Stimulated activated CD8-positive, alpha-beta memory T cell treated with anti-CD3 and anti-CD28 coated beads, Interleukin-4, amount 100 ng/mL, for 1 hour (primary cell): ENCODE measurements at places on chromosomes 12 and 14.

- no peak for DNase-seq
Measured at GRCh38 chr14:104882325-104882973, 17.4 kb downstream of the CEP170B start.

GRCh38 chr14:96274122-96274521, 18.1 kb downstream of the BDKRB1 start:
- DNase-seq = no peak

DNA sequence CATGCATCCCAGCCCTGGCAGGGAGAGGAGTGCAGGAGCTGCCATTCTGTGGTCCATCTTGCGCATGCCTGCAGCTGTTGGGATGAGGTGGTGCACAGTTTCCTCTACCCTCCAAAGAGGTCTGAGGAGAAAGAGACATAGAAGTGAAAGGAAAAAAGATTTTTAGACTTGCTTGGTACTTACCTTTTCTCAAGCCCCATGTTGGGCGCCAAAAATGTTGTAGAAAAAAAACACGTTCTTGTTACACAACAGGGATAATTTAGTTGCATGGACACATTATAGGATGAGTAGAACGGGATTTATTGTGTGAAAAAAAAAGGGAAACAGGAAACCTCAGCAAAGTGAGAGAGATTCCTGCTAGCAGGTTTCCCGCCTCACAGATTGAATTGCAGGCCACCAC, 244.4 kb upstream of the GARIN2 start:
- no peak for DNase-seq

GRCh38 chr12:101607894-101608293, 13.1 kb downstream of the MYBPC1 start:
- no peak for DNase-seq

GRCh38 chr12:132415327-132416120, 74.4 kb upstream of the FBRSL1 start:
- no peak for DNase-seq

DNA sequence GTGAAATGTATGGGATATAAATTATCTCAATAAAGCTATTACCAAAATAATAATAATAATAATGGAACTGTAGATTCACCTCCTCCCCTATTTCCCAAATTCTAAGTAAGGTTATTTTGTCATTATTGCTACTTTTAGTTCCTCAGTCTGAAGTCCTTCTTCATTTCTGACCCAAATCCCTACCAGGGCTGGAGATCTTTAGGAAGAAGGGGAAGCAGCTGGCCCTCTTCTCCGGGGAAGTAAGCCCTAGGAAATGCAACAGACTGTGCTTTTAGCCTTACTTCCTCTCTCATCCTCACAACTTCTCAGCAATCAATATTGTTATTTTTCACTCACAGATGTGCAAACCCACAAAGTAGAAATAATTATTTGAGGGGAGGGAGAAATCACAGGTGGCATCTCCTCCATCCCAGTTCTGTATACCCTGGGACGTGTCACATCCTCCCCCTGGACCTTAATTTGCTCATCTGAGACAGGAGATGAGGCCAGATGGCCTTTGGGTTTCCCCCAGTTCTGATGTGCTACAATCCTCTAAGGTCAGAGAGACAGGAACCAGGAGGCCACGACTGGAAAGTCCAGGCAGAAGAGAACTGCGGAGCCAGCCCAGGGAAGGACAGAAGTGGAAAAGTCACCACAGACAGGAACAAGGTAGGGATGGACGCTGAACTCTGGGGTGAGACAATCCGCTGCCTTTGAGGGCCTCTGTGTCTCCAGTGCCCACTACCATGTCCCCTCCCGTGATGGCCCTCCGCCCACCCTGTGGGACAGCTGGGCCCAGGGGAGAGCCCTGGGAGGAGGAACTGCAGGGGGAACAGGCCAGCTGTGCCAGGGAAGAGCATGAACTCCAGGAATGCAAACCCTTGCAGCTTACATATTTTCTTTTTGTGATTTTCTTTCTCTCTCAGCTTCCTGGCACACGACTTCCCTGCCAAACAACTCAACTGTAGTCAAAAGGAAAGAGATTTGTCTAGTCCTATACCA, 10.6 kb upstream of the TNFRSF1A start:
- DNase-seq = no peak

DNA sequence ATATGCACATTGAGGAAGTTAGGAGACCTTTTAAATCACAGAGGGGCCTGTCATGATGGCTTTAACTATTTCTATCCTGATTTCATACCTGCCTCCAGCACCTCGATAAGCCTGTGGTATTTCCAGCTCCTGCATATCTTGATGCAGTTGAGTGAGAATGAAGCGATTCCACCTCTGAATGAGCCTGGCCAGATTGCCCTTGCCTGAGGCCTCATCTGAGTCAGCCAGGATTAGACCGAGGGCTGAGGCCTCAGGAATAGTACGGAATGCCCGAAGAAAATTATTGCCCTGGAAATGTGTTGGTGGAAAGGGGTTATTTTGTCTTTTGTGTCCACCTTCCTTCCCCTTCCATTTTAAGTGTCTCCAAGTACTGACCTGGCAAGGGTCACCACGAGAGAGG, 8.4 kb upstream of the CNPY2 start:
- no peak for DNase-seq

DNA sequence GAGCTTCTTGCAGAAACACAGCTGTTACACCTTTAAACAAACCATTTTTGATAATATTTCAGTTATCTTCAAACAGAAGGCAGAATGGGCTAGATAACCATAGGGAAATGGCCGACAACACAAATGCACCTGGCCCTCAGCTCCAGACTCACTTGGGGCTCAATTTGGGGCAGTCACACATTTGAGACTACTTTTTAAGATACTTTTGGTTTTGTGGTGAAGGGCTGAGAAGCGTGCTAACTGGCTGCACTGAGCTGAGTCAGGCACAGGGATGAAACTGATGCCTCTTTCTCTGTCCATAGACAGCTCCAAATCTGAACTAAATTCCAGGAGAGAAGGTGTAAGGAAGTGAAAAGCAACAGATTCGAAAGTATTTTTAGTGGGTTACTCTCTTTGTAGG, 18.5 kb upstream of the GRIP1 start:
- DNase-seq = no peak

DNA sequence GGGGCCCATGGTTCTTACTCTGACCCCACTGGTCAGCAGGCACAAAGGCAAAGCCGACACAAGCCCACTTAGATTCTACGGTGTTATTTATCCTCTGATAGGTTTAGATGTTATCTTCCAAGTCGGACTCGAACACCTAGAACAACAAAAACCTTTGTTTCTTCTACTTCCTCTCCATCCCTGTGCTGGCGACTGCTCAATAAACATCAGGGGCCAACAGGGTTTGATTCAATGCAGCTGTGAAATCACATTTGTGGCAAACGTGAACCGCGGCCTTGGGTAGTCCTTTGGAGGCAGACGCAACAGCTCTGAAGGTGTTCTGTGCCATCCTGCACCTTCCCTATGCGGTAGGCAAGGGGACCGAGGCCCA, 87.2 kb downstream of the CHGA start:
- DNase-seq = no peak

GRCh38 chr12:128976120-128976738, 123.0 kb downstream of the GLT1D1 start:
- no peak for DNase-seq

- DNase-seq = no peak
Measured at GRCh38 chr12:116884871-116885270, 3.6 kb upstream of the HRK start.

DNA sequence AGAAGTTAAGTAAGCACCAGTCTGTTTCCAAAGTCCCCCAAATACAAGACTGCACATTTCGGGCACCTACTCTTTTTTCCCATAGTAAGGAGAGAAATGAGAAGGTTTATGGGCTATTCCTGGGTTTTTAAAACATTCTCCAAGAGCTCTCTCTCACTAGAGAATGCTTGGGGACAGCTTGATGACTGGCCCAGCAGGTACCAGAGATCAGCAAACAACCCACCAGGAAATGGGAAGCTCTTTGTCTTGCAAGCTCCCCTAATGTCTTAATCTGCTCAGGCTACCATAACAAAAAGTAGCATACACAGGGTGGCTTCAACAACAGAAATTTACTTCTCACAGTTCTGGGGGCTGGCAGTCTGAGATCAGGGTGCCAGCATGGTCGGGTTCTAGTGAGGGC, 41.8 kb upstream of the CRY1 start:
- DNase-seq = no peak

- DNase-seq = no peak
Measured at GRCh38 chr12:53324113-53324778, 2.8 kb upstream of the AAAS start.

DNA sequence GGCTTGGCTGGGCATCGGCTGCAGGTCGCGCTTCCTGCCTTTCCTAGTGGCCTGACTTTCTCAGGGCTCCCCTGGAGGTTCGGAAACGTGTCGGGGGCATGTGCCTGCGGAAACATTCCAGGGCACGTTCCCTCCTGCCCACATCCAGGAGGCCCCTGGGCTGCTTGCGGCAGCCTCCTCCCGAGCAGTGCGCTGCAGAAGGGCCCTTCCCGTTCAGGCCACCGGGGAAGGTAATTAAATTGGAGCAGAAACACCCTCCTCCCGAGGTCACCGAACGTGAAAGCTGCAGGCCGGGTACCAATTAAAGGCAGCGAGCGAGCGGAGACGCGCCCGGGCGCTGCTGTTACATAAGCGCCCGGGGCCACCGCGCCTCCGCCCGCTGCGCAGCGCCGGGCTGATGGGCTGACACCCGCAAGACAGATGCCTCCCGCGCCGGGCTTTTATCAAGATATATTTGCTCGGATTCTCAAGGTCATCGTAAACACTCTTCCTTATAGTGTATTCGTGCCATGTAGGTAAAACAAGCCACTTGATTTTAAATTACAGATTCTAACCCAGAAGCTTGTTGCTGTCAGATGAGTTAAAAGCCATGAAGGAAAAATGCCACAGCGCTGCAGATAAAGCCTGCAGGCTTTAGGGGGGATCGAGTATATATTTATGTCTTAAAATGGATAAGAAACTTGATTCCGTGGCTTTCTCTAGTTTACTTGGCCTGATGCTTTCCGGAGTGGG, 31.4 kb downstream of the SSPN start:
- no peak for DNase-seq

GRCh38 chr14:104086210-104086660, 735 bp downstream of the ASPG start:
- DNase-seq = no peak

- DNase-seq = no peak
Measured at GRCh38 chr14:80621701-80622100, 319.8 kb downstream of the CEP128 start.

- no peak for DNase-seq
Measured at GRCh38 chr12:40551466-40551865, 140.8 kb upstream of the CNTN1 start.

DNA sequence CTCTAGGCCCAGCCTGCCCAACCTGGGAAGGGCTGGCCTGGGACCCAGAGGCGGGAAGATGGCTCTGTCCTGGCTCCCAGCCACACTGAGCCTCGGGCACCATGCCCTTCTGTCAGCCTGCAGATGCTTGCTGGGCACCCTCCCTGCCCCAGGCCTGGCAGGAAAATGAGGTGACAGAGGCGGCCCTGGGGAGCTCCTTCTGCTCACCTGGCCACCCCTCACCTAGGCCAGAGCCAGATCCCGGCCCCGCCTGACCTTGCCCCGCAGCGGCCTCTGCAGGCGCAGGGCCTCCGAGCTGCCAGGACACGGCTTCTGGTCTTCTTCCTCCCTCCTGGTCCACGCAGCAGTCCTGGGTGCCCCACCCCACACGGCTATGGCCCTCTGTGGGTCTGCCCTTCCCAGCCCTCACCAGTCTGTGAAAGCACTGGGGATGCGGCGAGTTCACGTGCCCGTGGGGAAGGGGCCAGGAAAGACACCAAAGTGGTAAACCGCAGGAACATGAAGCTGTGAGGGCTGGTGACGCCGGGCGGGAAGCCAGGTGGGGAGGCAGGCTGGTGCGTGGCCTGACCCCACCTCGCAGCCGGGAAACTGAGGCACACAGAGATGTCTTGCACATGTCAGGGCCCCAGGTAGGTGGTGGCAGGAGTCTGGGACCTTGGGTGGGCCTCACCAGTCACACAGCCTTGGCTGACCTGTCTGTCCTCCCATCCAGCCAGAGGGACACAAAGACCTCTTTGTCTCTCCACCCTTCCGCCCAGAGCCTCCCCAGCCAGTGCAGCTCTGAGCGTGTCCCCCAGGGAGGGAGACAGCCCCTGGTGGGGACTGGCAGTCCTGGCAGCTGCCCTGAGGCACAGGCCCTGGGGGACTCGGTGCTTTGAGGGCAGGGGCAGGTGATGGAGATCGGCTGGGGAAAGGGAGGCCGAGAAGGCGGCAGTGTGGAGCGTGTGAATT, 12.8 kb downstream of the BAG5 start:
- no peak for DNase-seq

DNA sequence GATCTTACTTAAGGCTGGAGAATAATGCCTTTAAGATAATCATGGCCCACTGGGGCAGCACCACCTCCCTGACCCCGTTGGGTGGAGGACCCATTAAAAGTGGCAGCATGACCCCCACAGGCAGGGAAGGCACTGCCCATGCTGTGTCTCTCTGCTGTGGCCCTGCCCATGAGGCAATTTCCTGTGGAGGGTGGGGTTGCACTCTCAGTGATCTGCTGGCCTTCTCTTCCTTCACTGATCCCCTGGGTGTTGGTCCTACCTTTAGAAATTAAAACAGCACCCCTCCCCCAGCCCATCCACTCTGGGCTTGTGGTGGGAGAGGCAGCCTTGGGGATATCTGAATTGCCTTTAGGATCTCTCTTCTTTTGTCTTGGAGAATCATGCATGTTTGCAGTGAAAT, 17.3 kb downstream of the KLRK1 start:
- DNase-seq = no peak

- no peak for DNase-seq
Measured at GRCh38 chr14:54481695-54482094, 7.1 kb downstream of the GMFB start.

DNA sequence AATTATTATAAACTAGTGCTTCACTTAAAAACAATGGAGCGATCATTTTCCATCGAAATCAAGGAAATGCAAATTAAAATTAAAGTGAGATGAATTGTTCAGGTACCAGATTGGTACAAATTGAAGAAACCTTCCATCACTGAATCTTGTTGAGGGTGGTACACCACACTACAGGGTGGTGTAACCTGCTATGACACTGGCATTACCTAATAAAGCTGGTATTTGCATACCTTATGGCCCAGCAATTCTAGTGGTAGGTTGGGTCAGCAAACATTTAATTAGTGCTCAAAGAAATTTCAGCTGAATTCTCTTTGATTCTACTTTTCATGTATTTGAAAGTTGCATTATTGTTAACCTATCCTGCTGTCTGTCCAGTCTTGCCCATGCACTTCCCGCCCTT, 9.2 kb downstream of the TIGAR start:
- DNase-seq = no peak

- no peak for DNase-seq
Measured at GRCh38 chr12:124035163-124035562, 62.1 kb downstream of the ZNF664 start.
